Glomerular endothelial cell (primary cell): ENCODE measurements at places on chromosomes 12 and 14. TPM values are rescaled to one million over a fixed set of nuclear protein-coding genes. Genes with fewer than 3 reads are reported as not detected.

DNA sequence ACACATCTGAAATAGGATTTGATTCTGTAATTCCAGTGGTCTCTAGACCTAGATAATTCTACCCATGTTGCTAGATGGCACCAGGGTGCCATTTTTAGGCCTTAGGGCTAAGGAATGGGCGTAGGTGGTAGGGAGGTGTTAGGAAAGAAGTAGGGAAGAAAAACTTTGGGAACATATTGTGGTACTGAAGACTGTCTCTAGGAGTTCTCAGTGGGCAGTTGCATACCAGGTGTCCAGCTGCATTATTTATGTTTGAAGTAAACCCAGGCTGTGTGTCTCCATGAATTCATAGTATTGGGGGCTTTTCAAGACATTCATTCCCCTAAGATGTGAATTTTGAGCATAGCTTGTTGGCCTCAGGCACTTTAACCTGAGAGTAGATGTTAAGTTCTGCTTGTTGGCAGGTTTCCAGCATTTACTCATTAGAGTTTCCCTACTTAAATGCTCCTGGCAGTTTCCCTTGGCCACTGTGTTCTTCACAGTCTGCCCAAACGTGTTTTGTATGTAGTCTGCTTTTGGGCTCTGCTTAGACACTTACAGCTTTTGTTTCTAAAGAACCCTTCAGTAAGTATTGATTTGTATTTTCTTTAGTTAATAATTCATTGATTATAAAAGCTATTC is 31.5 kb upstream of the CCT2 start:
- DNase-seq, result no peak

TAS2R10 gene
- total RNA-seq, result 0.15 and 1.1 TPM in 2 replicates

DNA sequence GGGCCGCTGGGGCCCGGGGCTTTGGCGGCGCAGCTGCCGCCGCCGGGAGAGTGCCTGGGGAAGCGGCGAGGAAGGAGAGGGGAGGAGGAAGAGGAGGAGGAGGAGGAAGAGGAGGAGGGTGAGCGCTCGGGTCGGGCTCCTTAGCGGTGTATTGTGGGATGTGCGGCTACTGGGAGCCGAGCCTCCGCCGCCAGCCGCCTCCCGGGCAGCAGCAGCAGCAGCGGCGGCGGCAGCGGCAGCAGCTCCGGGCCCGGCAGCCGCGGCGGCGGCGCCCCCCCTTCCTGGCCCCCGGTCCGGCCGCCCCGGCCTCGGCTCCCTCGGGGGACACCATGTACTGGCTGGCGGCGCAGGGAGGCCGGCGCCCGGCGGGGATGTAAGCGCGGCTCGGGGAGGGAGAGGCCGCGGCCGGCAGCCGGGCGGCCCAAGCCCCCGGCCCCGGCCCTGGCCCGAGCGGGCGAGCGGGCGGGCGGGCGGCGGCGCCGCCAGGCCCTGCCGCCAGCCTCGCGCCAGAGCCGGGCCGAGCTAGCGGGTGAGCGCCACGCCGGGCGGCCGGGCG is at the start of gene SETD1B:
Gene SETD1B (plus strand): TSS at position 149 of the 556 bp plus-strand sequence. CDS start 729 bp downstream, outside the sequence.
- DNase-seq, result no peak

- DNase-seq, result no peak
These were observed 76.6 kb upstream of the GNG2 start for GRCh38 chr14:51783765-51784164.

CD163 gene
- total RNA-seq, result not detected in 2 replicates

GRCh38 chr14:34465069-34465859 is 3.2 kb upstream of the SPTSSA start:
- no peak for DNase-seq

GRCh38 chr12:82866946-82867345 is 180.2 kb downstream of the TMTC2 start:
- DNase-seq, result no peak

GRCh38 chr12:98990648-98991047 is 345.6 kb downstream of the APAF1 start:
- no peak for DNase-seq
